SK-N-SH (cell line): ENCODE measurements at places on chromosomes 3 and 15. TPM values are rescaled to one million over a fixed set of nuclear protein-coding genes. Genes with fewer than 3 reads are reported as not detected.

- DNase-seq = no peak
- no peak overlapping the region for H3K27ac ChIP-seq
- no peak overlapping the region for H3K4me3 ChIP-seq
These were observed 63.8 kb upstream of the SNRPA1 start for GRCh38 chr15:101358895-101359294.

GRCh38 chr3:124760601-124761000, 30.3 kb downstream of the UMPS start:
- H3K36me3 ChIP-seq = peaks cover 18% of the 10 kb centered on the region
- no peak for DNase-seq
- H3K27ac ChIP-seq = no peak overlapping the region; the same call in 1 of the 2 replicates
- H3K4me1 ChIP-seq = peaks cover 47% of the 10 kb centered on the region
- no peaks in the 10 kb centered on the region for H3K27me3 ChIP-seq
- no peak overlapping the region for H3K4me3 ChIP-seq

GRCh38 chr3:69092030-69092516, 7.3 kb downstream of the ARL6IP5 start:
- H3K27me3 ChIP-seq = no peaks in the 10 kb centered on the region
- H3K4me1 ChIP-seq = peaks cover 4% of the 10 kb centered on the region

DNA sequence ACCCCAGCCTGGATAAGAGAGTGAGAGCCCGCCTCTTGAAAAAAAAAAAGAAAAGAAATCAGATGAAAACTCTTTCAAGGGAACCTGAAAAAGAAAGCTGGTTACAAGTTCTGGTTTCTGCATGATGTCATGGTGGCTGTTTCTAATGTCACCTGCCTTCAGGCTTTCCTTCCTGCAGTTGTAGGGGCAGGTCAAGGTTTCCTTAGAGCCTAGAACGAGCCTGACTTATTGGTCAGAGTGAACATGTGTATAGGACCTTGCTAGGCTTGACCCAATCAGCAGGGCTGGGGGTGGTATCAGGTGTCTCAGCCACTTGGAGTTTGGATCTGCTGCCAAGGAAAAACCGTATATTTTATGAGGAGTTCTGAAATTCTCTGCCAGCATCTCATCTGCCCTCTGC, 3.8 kb downstream of the IVD start:
- no peak overlapping the region for H3K27ac ChIP-seq
- no peak overlapping the region for H3K4me3 ChIP-seq
- peaks cover 13% of the 10 kb centered on the region; the same call in 1 of the 2 replicates for H3K4me1 ChIP-seq
- no peaks in the 10 kb centered on the region for H3K27me3 ChIP-seq
- no peak for DNase-seq

MKRN3 gene
- 4.7 and 8.5 TPM in 2 replicates for polyA plus RNA-seq

TERC gene
- 0.32 and 0.64 TPM in 2 replicates for polyA plus RNA-seq

ZBBX gene
- 0.18 and 0.50 TPM in 2 replicates for polyA plus RNA-seq
